ENCODE measurements at places on chromosomes 6 and 20. TPM values are rescaled to one million over a fixed set of nuclear protein-coding genes. Genes with fewer than 3 reads are reported as not detected.

The PDE7B gene
- total RNA-seq: 22.5 TPM

GRCh38 chr20:18851629-18852028 lies 38.0 kb downstream of the SCP2D1 start:
- no peak for DNase-seq
- no peak overlapping the region for H3K27ac ChIP-seq
- H3K4me1 ChIP-seq: no peaks in the 10 kb centered on the region
- H3K4me3 ChIP-seq: no peak overlapping the region

The C6orf15 gene
- total RNA-seq: not detected

- no peaks in the 10 kb centered on the region for H3K4me1 ChIP-seq
- H3K27ac ChIP-seq: no peak overlapping the region
- no peaks in the 10 kb centered on the region for H3K36me3 ChIP-seq
- no peak overlapping the region for H3K4me3 ChIP-seq
These were observed 139.4 kb upstream of the ID4 start for GRCh38 chr6:19697744-19698290.

- H3K27me3 ChIP-seq: no peaks in the 10 kb centered on the region
- H3K4me3 ChIP-seq: peak overlapping the region; percentile 19
- no peaks in the 10 kb centered on the region for H3K36me3 ChIP-seq
- peak; percentile 75 for DNase-seq
These were observed 670.9 kb downstream of the QKI start for GRCh38 chr6:164085091-164086075.

DNA sequence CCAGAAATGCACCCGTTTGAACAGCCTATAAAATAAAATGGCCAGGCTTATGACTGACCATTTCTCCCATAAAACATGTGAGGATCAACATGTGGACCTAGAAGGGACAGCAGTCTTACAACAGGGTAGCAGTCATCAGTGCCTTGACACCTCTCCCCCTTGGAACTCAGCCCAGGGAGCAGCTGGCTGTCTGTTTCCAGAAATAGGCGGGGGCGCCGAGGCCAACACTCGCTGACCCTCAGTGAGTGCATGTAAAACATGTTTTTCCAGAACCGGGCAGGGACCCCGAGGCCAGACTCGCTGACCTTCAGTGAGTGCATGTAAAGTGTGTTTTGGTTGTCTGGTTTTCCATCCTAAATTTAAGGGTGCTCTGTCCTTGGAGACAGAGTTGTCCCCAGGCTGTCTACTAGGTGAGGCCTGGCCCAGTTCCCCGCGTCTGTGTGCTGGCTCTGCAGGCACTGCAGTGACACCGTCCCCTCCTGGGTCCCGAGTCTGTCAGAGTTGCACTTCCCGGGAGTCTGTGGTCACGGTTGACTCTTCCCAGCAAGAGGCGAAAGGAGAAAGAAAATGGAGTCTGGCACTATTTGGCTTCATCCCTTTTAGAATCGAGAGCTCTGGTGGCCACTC lies 19.8 kb upstream of the ADRM1 start:
- no peaks in the 10 kb centered on the region for H3K27me3 ChIP-seq
- no peak for DNase-seq
- H3K27ac ChIP-seq: no peak overlapping the region
- H3K36me3 ChIP-seq: no peaks in the 10 kb centered on the region

The TAAR5 gene
- not detected for total RNA-seq

DNA sequence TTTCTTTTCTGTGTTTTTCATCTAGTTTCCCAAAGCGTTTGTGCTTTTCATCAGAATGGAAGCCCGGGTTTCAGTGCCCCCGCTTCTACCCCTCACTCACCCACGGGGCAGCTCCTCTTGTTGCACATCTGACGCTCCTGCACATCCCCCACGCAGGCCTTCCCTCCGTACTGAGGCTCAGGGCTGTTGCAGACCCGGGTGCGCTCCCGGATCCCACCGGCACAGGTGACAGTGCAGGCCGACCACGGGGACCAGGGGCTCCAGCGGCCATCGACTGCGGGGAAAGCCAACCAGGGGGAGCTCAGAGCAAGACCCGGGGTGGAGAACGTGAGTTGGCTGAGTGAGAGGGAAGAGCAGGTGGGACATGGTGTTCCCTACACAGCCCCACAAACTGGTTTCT lies 19.0 kb downstream of the THBS2 start:
- H3K27ac ChIP-seq: no peak overlapping the region
- H3K36me3 ChIP-seq: peaks cover 80% of the 10 kb centered on the region

Measured in tibial nerve (tissue), 4 donors.